Activated naive CD8-positive, alpha-beta T cell treated with anti-CD3 and anti-CD28 coated beads for 36 hours (primary cell): ENCODE measurements at places on chromosomes 5 and 9.

DNA sequence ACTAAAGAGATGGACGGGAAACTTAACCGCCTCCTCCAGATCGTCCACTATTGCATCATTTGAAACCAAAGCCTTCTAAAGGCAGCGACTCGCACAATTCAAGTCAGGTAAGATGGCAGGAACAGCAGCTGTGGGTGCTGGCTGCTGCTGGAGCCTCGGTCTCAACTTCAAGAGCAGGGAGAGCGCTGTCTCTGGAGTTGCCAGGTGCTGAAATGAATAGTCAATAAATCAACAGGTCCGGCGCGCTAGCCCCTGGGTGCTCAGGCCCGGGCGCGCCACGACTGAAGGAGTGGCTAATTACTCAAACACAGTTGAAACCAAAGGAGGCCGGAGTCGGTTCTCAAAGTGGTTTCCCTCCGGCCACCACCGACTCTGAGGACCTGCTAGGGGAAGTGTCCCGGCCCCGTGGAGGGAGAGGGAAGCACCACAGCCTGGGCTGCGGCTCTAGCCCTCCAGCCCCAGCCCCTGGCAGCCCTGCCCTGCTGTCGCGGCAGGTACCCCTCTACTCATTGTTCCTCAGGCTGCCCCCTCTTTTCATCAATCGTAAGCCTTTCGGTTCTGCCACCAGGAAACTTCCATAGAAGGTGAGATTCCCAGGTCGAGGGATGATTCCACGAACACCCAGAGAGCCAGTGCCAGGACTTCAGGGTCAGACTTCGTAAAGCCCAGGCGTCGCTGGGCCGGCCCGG is 804 bp downstream of the TTC39B start:
- peak; percentile 51 for DNase-seq

GRCh38 chr5:20276061-20276958 is 288.3 kb upstream of the CDH18 start:
- DNase-seq = no peak

DNA sequence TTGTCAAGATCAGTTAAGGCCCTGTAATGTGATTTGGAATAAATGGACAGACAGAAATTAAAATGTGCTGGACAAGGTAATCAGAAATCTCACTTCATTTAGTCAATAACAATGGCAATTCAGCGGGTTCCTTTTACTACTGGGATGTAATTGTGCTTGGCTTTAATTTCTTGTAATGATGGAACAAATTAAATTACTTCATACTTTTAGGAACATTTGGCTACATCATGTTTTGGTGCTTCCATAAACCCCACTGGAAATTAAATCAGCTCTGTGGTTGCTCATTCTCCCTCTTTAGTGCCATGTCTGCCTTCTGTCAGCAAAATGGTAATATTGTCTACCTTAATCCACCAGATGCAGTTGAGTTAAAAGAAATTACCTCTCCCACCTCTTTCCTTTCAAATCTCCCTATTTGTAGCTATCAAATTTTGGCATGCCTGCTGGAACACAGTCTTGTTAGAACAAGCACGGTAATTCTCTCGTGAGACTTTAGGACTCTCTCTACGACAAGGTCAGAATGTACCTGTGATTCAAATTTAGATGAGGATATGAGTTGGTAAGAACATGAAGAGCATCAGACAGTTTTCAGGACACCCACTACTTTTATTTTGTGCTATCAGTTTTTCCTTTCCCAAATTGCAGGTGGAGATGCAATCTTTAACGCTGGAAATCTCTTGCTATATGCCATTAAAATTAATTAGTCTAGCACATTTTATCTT is 476.3 kb downstream of the RAB3C start:
- no peak for DNase-seq

DNA sequence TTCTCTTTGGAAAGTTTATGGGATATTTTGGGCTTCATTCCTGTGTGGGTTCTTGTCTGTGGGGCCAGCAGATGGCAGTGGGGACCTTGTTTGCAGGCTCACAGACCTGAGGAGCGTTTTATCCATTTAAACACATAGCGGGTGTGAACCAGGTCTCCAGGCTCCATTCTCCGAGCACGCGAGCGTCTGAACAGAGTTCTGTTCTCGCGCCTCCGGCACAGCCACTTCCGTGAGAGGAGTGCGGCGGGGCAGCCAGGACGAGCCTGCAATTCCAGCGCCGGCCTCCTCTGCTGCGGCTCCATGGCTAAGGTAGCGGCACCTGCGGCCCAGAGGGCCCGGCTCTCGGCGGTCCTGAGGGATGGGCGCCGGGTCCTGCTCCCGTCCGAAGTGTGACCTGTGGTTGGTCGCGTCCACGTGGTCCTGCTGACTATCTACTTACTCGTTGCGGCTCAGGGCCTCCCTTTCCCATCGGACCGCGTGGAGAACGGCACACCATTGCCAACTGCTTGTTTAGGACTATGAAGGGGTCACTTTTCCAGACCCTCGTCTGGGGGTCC is 7.3 kb downstream of the NRARP start:
- no peak for DNase-seq

DNA sequence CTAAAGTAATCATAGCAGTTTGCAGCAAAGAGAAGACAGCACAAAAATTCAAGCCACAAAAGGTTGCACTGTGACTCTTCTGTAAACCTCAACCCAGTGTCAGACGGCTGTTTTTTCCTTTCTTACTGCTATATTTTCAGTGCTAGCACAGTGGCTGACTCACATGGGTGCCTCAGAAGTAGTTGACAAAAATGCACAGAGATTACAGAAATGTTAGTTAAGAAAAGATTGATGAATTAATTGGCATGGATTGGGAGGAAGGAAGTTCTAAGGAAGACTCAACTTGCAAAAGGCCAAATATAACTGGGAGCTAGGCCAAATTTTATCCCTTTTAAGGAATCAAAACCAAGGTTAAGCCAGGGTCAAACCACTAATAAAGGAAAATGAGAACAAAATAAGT is 43.7 kb upstream of the ITGA1 start:
- peak; percentile 43 for DNase-seq

GRCh38 chr9:21542787-21543186 is 60.7 kb upstream of the IFNE start:
- no peak for DNase-seq

DNA sequence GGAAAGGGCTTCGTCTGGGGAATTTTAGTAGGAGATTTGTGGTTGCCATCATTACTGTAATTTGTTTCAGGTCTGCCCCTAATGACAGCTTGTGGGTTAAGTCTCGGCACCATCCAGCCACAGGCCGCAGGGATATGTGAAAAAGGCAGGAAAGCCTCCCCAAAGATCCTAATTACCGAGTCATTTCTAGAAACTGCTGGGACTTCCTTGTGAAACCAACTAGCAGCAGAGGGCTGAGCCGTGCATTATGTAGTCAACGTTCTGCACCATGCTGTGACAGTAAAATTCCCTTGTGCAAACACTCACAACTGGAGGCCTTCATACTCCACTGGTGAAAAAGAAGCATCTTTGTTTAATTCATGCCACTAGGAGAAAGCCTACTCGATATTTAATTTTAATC is 230.3 kb downstream of the MPDZ start:
- no peak for DNase-seq

GRCh38 chr9:70614786-70615463 is 200.5 kb upstream of the KLF9 start:
- no peak for DNase-seq
